ENCODE measurements at places on chromosomes 1 and 21. TPM values are rescaled to one million over a fixed set of nuclear protein-coding genes. Genes with fewer than 3 reads are reported as not detected.

DNA sequence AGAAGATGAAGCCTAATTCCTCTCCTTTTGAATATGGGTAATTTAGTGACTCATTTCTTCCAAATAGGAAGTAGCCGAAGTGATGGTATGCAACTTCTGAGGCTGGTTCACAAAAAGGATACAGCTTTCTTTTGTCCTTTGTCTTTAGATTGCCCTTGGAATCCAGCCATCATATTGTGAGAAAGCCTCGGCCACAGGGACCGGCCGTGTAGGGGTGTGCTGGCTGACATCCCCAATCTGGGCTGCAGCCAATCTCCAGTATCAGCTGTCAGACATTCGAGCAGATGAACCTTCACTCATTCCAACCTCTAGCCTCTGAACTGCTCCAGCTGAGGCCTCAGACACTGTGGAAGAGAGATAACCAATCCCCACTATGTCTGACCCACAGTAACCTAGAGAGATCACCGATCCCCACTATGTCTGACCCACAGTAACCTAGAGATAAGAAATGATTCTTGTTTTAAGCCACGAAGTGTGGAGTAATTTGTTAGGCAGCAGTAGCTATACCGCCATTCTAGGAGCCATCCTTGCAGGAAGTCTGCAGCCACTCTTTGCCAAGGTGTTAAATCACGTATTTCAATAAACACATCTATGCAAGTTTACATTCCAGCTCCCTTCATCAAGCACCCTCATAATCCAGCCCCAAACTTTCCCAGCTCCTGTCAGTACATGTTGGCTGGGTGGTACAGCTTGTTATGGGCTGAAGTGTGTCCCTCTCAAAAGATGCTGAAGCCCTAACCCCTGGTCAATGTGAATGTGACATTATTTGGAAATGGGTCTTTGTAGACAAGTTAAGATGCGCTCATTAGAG is 2.9 kb upstream of the DIP2A start:
- DNase-seq = peak; percentile 38
- H3K4me1 ChIP-seq = no peaks in the 10 kb centered on the region
- H3K4me3 ChIP-seq = no peak overlapping the region

Gene CAMK1G
- not detected for total RNA-seq

Gene LCE1C
- total RNA-seq = 1.4 TPM

DNA sequence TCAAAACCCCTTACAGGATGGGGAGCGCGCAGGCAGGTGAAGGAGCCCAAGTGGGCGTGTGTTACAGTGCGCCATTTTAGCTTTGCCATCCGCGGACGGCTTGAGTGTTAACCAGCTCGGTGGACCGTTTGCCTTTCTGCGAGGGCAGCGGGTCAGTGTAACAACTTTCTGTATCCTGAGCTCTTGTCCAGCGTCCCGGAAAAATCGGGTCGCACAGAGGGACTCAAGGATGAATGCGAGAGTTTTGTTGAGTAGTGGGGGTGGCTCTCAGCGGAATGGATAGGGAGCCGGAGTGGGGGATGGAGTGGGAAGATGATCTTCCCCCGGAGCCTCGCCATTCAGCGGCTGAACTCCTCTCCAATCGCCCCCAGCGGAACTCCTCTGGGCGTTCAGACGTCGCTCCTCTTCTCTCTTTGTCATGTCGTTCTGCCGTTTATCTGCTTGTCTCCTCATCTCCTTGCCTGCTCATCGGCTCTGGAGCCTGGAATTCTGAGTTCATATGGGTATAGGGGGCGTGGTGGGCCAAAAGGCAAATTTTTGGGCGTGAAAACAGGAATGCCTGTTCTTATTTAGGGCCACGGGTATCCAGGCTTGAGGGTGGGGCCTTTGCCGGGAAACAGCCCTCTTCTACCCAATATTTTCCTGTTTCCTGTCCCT is 295.4 kb downstream of the CTH start:
- no peak overlapping the region for H3K27ac ChIP-seq
- no peak overlapping the region for H3K4me3 ChIP-seq
- no peak for DNase-seq
- no peaks in the 10 kb centered on the region for H3K36me3 ChIP-seq

- H3K4me3 ChIP-seq = no peak overlapping the region
- H3K36me3 ChIP-seq = no peaks in the 10 kb centered on the region
- no peak overlapping the region for H3K27ac ChIP-seq
Measured at GRCh38 chr1:234120327-234120944, 216.0 kb downstream of the SLC35F3 start.

DNA sequence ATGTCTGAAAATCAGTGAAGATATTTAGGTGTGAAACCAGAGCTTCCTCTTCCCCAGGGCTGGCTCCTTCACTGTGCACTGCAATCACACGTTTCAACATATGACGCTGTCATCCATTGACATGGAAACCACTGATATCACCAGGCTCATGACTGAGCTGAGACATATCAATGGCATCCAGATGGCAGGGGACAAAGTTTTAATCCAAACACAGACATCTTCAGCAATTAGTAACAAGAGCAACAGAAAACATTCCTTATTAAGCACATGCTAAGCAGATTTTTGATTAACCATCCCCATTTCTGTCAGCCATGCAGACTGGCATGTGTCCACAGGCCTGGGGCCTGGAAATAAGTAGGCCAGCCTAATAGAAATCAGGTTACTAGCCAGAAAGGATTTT is 108.0 kb upstream of the ADAR start:
- H3K27ac ChIP-seq = no peak overlapping the region
- no peaks in the 10 kb centered on the region for H3K36me3 ChIP-seq
- H3K4me1 ChIP-seq = no peaks in the 10 kb centered on the region
- no peak overlapping the region for H3K4me3 ChIP-seq
- DNase-seq = no peak

GRCh38 chr1:244419024-244419423 is 32.7 kb downstream of the ADSS2 start:
- no peak overlapping the region for H3K27ac ChIP-seq
- peaks cover 98% of the 10 kb centered on the region for H3K36me3 ChIP-seq
- H3K4me3 ChIP-seq = no peak overlapping the region
- H3K27me3 ChIP-seq = no peaks in the 10 kb centered on the region
- H3K4me1 ChIP-seq = peaks cover 10% of the 10 kb centered on the region

GRCh38 chr1:215568299-215568692 is 1.2 kb downstream of the KCTD3 start:
- H3K4me3 ChIP-seq = peak overlapping the region; percentile 98
- DNase-seq = peak; percentile 66
- H3K27ac ChIP-seq = peak overlapping the region; percentile 99
- no peaks in the 10 kb centered on the region for H3K27me3 ChIP-seq

DNA sequence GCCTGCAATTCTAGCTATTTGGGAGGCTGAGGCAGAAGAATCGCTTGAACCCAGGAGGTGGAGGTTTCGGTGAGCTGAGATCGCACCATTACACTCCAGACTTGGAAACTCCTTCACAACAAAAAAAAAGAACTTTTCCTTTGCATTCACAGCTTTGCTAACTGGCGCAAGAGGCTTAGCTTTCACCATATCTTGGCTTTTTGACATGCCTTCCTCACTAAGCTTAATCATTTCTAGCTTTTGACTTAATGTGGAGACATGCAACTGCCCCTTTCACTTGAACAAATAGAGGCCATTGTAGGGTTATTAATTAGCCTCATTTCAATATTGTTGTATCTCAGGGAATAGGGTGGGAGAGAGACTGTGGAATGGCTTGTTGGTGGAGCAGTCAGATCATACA is 8.7 kb downstream of the KPNA6 start:
- no peak overlapping the region for H3K4me3 ChIP-seq
- peaks cover 17% of the 10 kb centered on the region for H3K4me1 ChIP-seq
- H3K27ac ChIP-seq = peak overlapping the region; percentile 59
- no peak for DNase-seq
- no peaks in the 10 kb centered on the region for H3K27me3 ChIP-seq
- H3K36me3 ChIP-seq = peaks cover 20% of the 10 kb centered on the region

DNA sequence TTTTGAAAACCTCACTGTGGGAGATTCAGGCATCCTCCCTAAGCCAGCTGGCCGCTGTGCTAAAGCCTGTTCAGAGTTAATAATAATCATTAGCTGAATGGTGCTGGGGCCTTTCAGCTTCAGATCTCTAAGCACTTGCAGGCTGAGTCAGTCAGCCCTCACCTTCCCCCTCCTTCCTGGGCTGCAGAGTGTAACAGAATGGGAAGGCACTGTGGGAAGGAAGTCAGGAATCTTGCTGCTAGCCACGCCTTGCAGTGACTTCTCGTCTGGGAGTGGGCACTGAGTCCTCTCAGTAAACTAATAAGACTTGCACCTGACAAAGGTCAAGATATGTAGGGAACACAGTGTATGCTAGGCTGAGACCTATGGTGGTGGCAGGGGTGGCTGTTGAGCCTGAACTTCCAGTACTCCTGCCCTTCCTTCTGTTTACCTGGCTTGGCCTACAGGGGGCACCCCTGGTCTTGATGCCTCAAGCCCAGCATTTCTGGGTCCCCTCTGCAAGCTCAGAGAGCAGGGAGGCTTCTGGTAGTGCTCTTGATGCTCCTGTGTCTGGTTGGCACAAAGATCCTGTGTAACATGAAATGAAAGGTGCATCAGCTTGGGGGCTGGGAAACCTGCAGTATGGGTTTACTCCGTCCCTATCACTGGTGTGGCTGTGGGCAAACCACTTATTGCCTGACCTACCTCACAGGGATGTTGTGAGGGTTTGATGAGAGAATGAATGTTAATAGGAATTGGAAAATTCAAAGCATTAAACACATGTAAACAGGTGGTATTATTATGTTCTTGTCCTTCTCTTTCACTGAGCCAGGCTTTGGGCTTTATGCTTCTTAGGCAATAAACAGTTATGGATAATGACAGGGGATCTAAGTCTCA is 6.0 kb downstream of the CYB561D1 start:
- peaks cover 13% of the 10 kb centered on the region for H3K36me3 ChIP-seq
- H3K27ac ChIP-seq = peak overlapping the region; percentile 3
- peak; percentile 41 for DNase-seq
- no peaks in the 10 kb centered on the region for H3K27me3 ChIP-seq
- H3K4me3 ChIP-seq = no peak overlapping the region

Gene CADM3
- total RNA-seq = 207 TPM

Gene PRXL2B
- total RNA-seq = 10.3 TPM

Gene C8B
- not detected for total RNA-seq

DNA sequence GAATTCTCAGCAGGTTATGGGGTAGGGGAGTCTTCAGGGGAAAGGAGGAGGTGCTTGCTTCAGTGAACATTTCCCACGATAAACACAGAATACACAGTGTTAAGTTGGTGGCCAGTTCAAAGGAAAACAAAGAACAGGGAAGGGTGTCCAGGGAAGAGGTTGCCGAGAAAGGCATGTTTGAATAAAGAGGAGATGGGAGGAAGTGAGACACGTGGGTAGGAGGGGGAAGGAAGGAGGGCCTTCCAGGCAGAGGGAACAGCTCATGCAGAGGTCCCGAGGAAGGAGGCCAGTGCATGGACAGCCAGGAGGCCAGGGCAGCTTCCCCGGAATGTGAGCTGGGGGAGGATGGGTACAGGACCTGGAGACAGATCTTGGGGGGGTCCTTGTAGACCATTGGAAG is 130.3 kb upstream of the TMEM51 start:
- no peak overlapping the region for H3K4me3 ChIP-seq
- peaks cover 7% of the 10 kb centered on the region for H3K36me3 ChIP-seq
- DNase-seq = no peak
- peaks cover 2% of the 10 kb centered on the region for H3K4me1 ChIP-seq
- no peaks in the 10 kb centered on the region for H3K27me3 ChIP-seq
- H3K27ac ChIP-seq = no peak overlapping the region

- no peak overlapping the region for H3K27ac ChIP-seq
- no peak overlapping the region for H3K4me3 ChIP-seq
- no peaks in the 10 kb centered on the region for H3K27me3 ChIP-seq
- peak; percentile 1 for DNase-seq
Measured at GRCh38 chr1:22472596-22472995, 20.9 kb downstream of the ZBTB40 start.

DNA sequence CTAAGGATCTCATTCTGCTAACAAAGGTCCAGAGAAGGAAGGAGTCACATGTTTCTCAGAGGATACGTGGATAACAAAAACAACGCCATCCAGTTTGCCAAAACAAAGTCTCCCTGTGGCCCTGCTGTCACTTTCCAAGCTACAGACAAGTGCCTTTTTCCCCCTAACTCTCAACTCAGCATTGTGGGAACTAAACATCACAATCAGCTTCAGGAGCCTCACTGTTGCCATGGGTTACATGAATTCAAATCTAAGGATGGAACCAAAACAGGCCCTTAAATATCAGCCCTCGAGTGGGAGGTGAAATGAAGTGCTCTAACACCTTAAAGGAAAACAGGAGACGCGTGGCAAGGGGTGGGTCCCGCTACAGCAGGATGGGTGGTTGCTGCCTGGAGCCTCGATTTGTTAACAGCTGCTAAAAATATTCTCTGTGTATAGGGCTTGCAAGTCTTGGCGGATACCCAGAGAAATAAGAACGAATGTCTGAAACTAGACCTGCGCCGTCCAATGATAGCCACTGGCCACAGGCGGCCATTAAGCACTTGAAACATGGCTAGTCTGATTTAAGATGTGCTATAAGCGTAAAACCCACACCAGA is 66.4 kb upstream of the SOD1 start:
- no peaks in the 10 kb centered on the region for H3K27me3 ChIP-seq
- no peaks in the 10 kb centered on the region for H3K36me3 ChIP-seq
- no peak overlapping the region for H3K27ac ChIP-seq
- no peak overlapping the region for H3K4me3 ChIP-seq
- H3K4me1 ChIP-seq = no peaks in the 10 kb centered on the region
- DNase-seq = no peak

- peak; percentile 100 for DNase-seq
- no peak overlapping the region for H3K27ac ChIP-seq
- peaks cover 45% of the 10 kb centered on the region for H3K4me1 ChIP-seq
Measured at GRCh38 chr1:223137455-223138085, 5.5 kb downstream of the TLR5 start.

- no peaks in the 10 kb centered on the region for H3K36me3 ChIP-seq
- H3K27me3 ChIP-seq = no peaks in the 10 kb centered on the region
- no peak for DNase-seq
- no peak overlapping the region for H3K4me3 ChIP-seq
- H3K4me1 ChIP-seq = no peaks in the 10 kb centered on the region
- H3K27ac ChIP-seq = no peak overlapping the region
Measured at GRCh38 chr1:177858332-177858821, 111.5 kb downstream of the SEC16B start.

GRCh38 chr1:202009326-202010179 is 834 bp upstream of the ELF3 start:
- no peaks in the 10 kb centered on the region for H3K27me3 ChIP-seq
- peaks cover 26% of the 10 kb centered on the region for H3K4me1 ChIP-seq
- peaks cover 33% of the 10 kb centered on the region for H3K36me3 ChIP-seq

- H3K4me1 ChIP-seq = peaks cover 11% of the 10 kb centered on the region
- DNase-seq = no peak
- no peak overlapping the region for H3K4me3 ChIP-seq
- H3K27me3 ChIP-seq = no peaks in the 10 kb centered on the region
- peaks cover 7% of the 10 kb centered on the region for H3K36me3 ChIP-seq
Measured at GRCh38 chr1:24732186-24732885, 12.9 kb upstream of the CLIC4 start.

Gene EPHB2
- 0.79 TPM for total RNA-seq
